ENCODE measurements at places on chromosomes 5 and 9.

DNA sequence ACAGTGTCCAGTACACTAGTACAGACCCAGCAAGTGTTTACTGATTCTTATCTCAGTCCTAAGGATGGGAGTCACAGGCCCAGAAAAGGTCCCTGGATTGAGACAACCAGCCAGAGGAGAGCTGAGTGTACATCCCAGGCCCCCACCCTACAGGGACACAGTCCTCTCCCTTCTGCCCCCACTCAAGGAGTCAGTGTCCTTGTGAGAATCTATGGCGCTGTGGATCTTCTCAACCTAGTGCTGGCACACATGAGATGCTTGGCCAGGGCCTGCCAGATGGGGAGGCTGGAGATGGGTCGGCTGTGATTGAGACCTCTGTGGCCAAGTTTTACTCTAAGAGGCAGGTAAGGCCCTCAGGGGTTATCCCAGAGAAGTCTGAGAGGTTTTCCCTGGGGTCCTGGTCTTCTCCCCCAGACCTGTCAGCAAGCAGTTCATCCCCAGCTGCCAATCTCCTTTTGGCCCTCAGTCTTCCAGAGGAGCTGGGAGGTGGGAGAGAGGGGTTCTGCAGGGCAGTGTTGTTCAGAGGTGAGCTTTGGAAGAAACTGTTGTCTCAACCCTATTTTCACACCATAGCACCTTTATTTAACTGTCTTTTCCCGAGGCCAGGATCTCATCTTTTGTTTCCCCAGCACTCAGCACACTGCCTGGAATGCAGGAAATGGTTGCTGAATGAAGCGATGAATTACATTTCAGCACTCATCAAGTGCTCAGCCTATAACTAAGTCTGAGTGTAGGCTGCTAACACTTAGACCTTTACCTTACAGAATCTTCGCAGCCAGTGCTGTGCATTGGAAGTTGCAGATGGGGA is 3.2 kb upstream of the NSD1 start:
- DNase-seq, result no peak

DNA sequence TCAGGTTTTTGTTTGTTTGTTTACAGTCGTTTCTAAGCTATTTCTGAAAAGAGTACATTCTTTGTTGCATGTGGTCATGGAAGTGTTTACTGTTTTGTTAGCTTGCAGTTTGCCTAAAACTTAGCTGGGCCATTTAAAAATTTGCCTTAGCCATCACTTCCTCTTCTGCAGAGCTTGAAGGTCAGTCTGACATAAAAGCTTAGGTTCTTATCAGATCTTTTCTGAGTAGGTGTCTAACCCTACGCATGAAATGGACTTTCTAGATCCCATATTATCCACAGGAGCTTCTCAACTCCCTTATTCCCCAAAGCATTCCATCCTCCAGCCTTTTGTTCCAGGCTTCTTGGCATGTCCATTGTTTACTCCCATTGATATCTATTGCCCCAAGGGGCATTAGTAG is 90.3 kb downstream of the AP3B1 start:
- DNase-seq, result no peak

DNA sequence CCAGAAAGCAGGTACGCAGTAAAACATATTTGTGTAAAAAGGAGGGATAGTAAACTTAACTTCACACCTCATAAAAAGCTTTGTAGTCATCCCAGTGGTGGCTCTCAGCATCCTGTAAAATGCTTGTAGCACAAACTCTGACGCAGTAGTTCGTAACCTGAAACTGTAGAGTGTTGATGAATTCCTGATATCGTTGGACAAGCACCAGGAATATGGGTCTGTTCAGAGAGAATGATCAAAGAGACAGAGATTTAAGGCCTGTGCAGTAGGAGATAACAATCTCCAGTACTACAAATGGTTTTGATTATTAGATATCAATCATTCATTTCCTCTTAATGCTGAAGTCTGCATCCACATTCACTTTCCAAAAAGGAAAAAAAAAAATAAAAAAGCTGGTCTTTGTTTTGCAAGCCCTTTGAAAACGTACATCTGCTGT is 148.5 kb downstream of the KIAA0825 start:
- peak; percentile 3 for DNase-seq

DNA sequence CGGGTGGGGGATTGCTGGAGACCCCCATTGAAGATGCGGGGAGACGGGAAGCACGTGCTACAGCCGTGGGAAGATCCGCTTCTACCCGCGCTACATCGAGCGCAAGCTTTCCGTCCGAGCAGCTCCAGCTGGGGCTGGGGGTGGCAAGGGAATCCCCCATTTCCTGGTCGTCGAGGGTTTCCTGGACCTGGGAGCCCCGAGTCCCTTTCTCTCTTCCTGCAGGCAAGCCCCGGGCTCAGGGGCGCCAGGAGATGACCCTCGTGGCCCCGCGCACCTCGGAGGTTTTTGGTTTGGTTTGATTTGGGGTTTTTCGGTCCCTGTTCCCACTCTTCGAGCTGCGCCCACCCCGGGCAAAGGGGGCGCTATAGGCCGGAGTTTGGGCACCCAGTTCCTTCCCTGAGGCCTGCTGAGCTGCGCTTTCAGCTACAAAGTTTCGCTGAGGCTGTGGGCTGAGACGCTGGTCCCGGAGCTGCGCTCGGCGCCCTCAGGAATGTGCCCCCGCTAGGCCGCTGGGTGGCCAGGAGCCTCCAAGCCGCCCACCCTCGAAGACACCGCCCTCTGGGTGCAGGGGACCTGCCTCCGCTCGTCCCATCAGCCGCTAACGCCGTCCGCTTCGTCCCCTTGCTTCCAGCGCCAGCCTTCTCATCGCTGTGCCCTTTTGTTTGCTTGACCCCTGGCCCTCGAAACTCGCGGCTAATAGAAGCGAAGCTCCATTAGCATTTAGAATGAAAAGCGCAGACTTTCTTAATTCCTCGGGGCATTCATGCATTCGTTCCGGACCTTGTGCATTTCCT is 2.9 kb downstream of the NR4A3 start:
- no peak for DNase-seq

- DNase-seq, result no peak
Observed at GRCh38 chr5:172235132-172235780, 41.3 kb downstream of the EFCAB9 start.

GRCh38 chr9:24451346-24451745 is 94.4 kb downstream of the IZUMO3 start:
- DNase-seq, result no peak

GRCh38 chr5:124395287-124395686 is 351.2 kb downstream of the ZNF608 start:
- DNase-seq, result no peak

DNA sequence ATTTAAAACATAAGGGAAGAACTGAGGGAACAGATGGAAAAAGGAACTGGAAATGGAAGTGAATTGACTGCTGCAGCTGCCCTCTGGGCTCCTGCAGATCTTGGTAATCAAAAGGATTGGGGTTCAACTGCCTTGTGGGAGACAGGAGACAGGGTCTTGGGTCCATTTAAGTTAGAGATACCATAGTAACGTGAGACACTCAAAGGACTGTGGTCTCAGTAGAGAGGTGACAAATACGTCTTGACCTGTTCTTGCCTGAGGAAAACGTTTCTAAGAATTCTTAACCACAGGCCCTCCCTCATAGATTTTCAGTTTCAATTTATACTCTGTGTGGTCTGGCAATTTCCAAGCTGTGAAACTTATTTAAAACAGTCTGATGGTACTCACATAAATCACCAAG is 100.8 kb upstream of the DHFR start:
- peak; percentile 12 for DNase-seq

DNA sequence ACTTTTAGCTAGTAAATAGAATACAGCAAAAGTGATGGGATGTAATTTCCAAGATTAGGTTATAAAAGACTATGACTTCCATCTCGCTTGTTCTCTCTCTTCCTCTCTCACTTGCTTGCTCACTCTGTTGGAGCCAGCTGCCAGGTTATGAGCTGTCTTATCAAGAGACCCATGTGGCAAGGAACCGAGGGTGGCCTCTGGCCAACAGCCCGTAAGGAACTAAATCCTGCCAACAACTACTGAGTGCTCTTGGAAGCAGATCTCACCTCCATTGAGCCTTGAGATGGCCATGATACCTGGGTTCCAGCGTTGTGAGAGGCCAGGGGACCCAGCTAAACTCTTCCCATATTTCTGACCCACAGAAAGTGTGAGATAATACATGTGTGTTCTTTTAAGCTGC is 636.1 kb downstream of the ACTL7B start:
- DNase-seq, result no peak

GRCh38 chr5:149885513-149885912 is 59.1 kb downstream of the PDE6A start:
- DNase-seq, result no peak

DNA sequence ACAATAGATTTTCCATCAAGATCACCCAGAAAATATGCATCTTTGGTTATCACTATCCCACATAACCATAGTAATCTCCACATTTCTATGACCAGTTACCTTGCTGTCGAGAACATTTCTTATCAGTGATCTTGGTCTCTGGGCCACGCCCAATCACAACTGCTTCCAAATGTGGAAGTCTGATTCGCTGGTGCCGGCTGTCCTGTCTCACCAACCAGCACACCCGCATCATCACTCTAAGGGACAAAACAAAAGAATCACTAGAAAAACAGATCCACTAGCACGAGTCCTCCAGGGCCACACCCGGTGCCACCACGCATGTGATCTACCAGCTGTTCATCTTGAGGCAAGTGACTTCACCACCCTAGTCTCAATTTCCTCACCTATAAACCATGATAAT is 11.8 kb downstream of the APTX start:
- DNase-seq, result peak; percentile 48

GRCh38 chr5:179959641-179960040 is 51.9 kb upstream of the TBC1D9B start:
- no peak for DNase-seq

DNA sequence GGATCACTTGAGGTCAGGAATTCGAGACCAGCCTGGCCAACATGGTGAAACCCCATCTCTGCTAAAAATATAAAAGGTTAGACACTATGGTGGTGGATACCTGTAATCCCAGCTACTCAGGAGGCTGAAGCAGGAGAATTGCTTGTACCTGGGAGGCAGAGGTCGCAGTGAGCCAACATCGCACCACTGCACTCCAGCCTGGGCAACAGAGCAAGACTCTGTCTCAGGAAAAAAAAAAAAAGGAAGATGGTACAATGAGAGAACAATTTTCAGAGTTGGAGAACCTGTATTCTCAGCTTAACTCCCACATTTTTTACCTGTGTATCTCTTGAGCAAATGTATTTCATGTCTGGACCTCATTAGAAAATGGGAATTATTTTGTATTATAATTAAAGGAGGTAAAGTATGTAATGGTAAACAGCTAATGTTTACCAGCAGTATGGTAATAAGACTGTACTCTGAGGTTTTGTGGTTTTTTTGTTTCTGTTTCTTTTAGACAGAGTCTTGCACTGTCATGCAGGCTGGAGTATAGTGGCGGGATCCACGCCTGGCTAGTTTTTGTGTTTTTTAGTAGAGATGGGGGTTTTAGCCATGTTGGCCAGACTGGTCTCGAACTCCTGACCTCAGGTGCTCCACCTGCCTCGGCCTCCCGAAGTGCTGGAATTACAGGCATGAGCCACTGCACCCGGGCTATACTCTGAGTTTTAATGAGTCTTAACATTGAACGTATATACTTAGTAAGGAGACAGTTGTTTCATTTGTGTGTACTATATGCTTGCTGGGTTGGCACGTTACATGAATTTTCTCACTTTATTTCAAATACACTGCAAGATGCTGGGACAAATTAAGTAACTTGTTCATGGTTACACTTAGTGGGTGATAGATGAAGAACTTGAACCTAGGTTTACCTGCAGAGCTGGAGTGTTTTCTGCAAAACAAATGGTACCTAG is 16.2 kb downstream of the UHRF2 start:
- no peak for DNase-seq

- peak; percentile 71 for DNase-seq
Observed at GRCh38 chr5:147223948-147224791, 10.7 kb upstream of the STK32A start.

GRCh38 chr5:110105692-110106091 is 416.0 kb downstream of the MAN2A1 start:
- peak; percentile 53 for DNase-seq

- DNase-seq, result no peak
Observed at GRCh38 chr5:1549475-1550030, 25.8 kb upstream of the LPCAT1 start.

DNA sequence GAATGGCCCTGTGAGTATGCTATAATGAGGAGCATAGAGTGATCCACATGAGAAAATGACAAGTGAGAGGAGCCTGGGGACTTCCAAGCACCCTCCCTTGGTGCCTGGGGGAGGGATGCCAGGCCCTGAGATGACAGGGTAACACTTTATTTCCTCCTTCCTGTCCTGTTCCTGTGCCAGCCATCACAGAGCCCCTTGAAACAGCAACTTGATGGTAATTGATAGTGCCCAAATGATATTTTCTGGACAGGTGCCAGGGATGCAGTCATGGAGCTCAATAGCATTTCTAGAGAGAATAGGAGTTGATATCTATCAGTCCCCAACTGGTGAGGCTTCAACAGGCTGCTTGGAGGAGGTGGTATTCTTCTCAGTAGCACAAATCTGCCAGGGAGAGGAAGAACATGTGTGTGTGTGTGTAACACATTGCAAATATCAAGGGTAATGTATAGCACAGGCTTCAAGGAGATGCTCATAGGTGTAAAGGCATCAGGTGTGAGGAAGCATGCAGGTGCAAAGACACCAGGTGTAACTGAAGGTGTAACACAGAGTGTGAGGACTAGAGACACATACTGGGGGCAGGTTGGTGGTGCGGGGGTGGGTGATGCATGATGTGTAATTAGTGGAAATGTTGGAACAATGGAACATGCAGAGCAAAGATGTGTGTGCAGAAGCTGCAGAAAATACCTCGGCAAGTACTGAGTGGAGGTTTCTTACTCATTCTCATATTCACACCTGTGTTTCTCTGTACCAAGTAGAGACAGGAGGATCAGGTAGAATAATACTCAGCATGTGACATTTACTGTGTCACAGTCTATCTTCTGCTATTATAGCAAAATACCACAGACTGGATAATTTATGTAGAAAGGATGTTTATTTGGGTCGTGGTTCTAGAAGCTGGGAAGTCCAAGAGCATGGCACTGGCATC is 18.1 kb upstream of the WWC1 start:
- no peak for DNase-seq

DNA sequence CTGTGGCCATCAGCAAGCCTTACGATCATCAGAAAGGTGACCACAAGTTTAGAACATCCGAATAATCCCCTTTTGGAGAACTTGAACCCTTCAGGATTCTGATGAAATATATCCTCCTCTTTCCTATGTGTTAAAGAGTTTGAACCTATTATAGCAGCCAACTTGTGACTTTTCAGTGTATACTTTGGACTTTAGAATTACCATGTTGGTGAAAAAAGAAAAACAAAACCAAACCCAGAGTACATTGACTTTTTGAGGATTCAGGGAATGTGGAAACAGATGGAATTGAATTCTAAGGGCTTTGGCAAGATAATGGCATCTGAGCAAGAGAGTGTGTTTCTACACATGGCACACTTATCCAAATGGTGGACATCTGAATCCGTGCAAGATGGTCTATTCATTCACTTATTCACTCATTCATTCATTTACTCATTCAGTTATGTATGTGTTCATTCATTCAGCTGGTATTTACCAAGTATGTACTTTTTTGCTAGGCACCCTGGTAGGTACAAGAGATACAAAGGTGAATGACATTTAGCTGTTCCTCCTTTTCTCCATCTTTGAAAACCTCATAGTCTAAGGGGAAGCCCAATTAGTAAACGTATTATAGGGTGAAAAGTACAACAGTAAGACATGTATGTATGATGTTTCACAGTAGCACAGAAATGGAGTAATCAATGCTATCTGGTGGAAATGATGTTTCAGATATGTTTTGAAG is 91.8 kb downstream of the PRDM6 start:
- DNase-seq, result no peak

GRCh38 chr5:43623048-43623680 is 20.2 kb downstream of the NNT start:
- DNase-seq, result no peak

Measured in myocyte (in vitro differentiated cells).